ENCODE measurements at places on chromosomes 2 and 18.
A peak's percentile ranks its signal among the peaks of the same experiment; 100 is the strongest.

DNA sequence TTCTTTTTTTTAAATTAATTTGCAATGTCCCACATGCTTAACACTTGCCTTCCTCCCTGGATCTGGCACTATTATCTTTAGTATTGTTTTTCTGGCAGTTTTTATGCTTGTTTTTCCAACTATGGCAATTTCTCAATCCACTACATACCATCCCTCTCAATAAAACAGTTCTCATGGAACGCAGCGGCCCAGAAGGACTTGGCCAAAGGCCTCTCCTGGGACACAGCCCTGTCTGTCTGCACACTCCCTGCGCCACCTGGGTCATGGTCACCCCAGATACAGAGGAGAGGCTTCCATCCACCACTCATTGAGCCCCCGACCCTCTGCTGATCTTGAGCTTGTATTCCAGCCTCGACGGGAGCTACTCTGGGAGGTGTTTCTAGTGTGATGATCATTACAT, 91.2 kb downstream of the TWIST2 start:
- no peak for DNase-seq

GRCh38 chr18:49560624-49561288, 1.1 kb upstream of the LIPG start:
- DNase-seq: no peak

DNA sequence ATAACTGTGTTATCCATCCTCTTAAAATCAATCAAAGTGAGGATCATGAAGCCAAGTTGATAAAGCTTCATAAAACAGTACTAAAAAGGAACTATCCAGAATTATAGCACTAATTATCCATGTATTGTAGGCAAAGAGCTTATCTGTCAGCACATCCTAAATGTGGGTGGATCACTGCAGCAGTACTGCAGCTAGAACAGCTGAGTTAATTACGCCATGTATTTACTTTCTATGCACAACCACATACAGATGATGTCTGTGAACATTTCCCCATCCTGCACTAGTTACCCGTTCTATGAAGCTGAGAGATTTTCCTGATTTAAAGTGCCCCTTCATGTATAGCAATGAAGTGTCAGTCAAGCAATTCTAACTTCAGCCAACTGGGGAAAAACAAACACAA, 96.6 kb downstream of the RAPH1 start:
- no peak for DNase-seq

- peak; percentile 90 for DNase-seq
Measured at GRCh38 chr2:98460573-98461497, 16.2 kb downstream of the INPP4A start.
